Tibial nerve (tissue), 4 donors: ENCODE measurements at places on chromosomes 6 and 20. TPM values are rescaled to one million over a fixed set of nuclear protein-coding genes. Genes with fewer than 3 reads are reported as not detected.

SIGLEC1 gene
- total RNA-seq = 14.9 TPM

GRCh38 chr20:57185188-57185743, 81.2 kb downstream of the BMP7 start:
- DNase-seq = no peak

GLO1 gene
- 70.4 TPM for total RNA-seq

KIFC1 gene
- total RNA-seq = 3.6 TPM

OLIG3 gene
- not detected for total RNA-seq
